T-helper 2 cell treated with Interferon-gamma antibody and Interleukin-4, amounts not matched to agents 5 μg/mL and 100 μg/mL, for 36 hours (primary cell): ENCODE measurements at places on chromosomes 12 and 14.

GRCh38 chr12:107402041-107403022 is 283.3 kb upstream of the PWP1 start:
- DNase-seq = peak; percentile 51

- DNase-seq = no peak
Observed at GRCh38 chr12:108442067-108442466, 73.0 kb upstream of the FICD start.

- DNase-seq = no peak
Observed at GRCh38 chr12:107468182-107468581, 217.4 kb upstream of the PWP1 start.

GRCh38 chr12:19388131-19388549 is 51.2 kb upstream of the AEBP2 start:
- DNase-seq = no peak

GRCh38 chr12:67929384-67929772 is 59.9 kb upstream of the IFNG-AS1 start:
- DNase-seq = no peak

- no peak for DNase-seq
Observed at GRCh38 chr12:67433385-67434175, 164.4 kb downstream of the CAND1 start.

- DNase-seq = peak; percentile 5
Observed at GRCh38 chr14:60590991-60591414, 58.3 kb downstream of the SIX1 start.

DNA sequence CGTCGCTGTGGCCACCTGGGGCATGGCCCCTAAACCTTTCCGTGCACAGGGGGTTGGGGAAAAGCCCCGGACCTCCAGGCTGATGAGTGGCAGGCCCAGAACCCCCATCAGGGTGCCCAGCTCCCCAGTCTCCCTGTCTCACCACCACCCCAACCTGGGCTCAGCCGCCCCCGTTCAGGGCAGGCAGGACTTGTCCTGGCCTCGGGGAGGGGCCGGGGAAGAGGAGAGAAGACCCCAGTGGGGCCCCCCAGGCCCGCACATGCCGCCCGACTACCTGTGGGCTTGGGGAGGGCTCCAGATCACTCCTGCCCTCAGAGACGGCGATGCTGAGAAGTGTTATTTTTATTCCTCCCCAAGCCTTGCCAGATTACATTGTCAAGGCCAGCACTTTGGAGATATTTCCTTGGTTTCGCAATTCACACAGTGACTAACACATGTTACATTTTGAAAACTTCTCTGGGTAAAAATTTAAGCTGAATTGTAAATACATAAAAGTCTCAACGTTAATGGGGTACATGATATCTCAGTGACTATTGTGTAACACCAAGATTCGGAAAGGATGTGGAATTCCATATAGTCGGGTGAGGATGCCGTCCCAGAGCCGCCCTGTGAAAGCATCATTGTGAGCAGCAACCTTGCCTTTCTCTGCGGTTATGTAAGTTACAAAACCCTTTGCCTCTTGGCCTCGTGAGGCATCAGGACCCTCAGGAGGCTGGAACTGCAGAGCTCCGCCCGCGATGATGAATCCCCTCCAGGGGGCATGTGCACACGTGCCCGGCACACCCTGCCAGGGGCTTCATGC is 85.6 kb upstream of the DIO3 start:
- no peak for DNase-seq

- no peak for DNase-seq
Observed at GRCh38 chr12:77372026-77372425, 306.7 kb upstream of the E2F7 start.
